Renal cortical epithelial cell (primary cell): ENCODE measurements at places on chromosomes 12 and 14.

GRCh38 chr14:68137704-68138619, 318.4 kb downstream of the RAD51B start:
- peak; percentile 100 for DNase-seq

DNA sequence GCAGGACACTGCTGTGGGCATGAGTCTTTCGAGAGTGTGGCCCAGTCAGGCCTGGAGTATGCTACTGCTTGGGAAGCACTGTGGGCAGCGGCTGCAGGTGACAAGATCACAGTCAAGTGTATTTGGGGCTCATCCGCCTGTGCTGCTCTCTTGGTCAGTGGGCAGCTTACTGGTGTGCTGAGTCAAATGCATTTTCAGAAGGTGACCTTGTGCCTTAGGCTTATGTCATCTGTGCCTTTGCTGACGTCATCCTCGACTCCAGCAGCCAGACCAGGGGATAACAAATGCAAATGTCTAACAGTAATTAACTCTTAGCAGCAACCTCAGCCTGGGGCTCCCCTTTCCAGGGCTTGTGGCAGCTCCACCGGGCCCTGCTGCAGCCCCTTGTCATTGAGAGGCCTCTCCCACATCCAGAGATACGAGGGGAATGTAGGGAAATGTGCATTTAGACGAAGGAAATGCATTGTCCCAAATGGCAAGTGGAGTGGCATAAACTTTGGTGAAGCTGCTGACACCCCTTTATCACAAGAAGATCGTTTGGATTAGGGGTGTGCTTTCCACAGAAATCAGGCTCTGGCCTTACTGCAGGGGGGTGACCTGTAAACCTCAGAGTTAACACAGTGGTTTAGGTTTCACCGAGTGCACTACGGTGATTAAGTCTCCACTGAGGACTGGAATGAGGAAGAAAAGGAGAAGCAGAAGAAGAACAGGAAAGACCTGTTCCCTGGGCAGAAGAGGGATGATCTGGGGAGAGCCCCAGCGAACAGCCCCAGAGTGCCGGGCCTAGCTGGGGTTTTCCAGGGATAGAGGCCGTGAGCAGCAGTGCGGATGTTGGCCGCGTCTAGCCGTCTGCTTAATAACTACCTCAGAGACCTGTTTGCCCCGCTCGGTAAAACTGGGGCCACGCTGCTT, 39.7 kb downstream of the PSMA6 start:
- peak; percentile 84 for DNase-seq

DNA sequence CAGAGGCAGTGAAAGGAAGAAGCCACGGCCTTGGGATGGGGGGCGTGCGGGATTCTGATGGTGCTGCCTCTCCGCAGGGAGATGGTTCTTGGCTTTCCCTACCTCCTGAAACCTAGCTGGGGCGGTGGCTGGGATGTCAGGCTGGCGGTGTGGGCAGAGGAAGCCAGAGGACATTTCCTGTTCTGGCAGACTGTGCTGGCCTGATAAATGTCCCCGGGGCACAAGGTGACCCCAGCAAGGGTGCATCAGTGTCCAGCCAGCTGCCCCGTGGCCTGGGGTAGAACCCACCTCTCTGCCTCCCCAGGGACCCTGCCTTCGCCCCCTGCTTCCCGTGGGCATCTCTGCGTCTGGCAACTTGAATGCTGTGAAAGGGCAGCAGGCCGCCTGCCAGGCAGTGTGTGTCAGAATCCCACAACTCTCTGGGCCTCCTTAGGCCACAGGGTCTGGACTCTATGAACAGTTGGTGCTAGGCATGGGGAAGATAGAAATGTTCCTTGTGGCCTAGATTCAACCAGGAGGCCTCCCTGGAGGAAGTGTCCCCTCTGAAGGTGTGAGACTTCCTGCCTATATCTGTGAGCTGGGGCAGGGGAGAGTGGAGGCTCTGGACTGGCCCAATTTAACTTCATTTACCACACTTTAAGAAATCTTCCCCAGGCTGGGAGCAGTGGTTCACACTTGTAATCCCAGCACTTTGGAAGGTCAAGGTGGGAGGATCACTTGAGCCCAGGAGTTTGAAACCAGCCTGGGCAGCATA, 4.9 kb downstream of the SH2B3 start:
- no peak for DNase-seq

GRCh38 chr12:38328306-38328895, 11.8 kb downstream of the ALG10B start:
- DNase-seq: peak; percentile 47

DNA sequence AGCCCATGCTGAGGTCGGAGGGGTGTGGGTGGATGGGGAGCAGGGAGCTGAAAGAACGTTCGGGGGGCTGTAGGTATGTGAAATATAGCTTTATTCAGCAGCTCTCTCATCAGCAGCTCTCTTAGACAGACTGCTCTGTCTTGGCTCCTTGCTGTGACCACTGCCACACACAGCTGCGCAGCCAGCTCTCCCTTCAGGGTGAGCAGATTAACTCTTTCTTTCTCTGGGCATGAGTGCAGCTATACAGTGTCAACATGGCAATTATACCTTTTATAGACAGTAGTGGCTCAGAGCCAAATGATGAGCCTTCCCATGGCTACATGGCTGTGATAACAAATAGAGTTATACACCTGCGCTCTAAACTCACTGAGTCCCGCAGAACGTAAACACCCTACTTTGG, 137.7 kb upstream of the NEDD1 start:
- no peak for DNase-seq

DNA sequence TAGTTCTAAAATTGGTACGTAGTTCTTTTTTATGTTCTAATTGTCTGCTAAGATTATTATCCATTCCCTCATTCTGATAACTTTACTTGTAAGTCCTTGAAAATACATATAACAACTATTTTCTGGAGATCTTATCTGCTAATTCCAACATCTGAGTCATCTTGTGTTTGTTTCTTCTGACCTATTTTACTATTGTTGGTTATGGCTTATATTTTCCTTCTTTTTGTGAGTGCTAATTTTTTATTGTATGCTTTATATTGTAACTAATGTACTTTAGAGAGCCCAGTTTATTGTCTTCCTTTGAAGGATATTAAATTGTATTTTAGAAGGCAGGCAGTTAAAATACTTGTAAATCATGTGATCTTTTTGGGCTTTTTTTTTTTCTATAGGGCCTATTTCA, 149.3 kb upstream of the LRFN5 start:
- no peak for DNase-seq

- no peak for DNase-seq
Observed at GRCh38 chr12:107732365-107732764, 28.6 kb downstream of the PRDM4 start.

DNA sequence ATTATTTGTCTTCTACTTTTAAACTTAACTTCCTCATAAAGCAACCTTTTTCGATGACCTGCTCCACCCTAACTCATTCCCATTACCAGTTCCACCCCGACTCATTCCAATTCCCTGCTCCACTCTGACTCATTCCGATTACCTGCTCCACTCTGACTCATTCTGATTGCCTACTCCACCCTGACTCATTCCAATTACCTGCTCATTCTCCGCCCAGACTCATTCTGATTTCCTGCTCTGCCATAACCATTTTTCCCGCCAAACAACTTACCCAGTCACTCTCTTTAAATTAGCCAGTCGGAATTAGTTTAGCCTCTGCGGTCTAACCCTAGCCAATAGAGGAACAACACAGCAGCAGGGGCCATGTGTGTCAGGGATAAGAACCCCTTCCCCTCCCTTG, 249.1 kb downstream of the DPY19L2 start:
- peak; percentile 82 for DNase-seq

GRCh38 chr12:49903700-49904423, at the start of gene FAIM2:
Gene FAIM2, minus strand, starts transcription at chr12:49903900. Its CDS starts 108 bp downstream, at chr12:49903792.
- no peak for DNase-seq
